ENCODE measurements at places on chromosomes 5 and 9. TPM values are rescaled to one million over a fixed set of nuclear protein-coding genes. Genes with fewer than 3 reads are reported as not detected.
A peak's percentile ranks its signal among the peaks of the same experiment; 100 is the strongest.

The PDE8B gene
- 0.36 TPM for total RNA-seq

GRCh38 chr5:91307048-91307447 lies 76.1 kb downstream of the ARRDC3 start:
- peaks cover 15% of the 10 kb centered on the region for H3K4me1 ChIP-seq
- H3K27ac ChIP-seq, result no peak overlapping the region
- H3K36me3 ChIP-seq, result no peaks in the 10 kb centered on the region
- H3K4me3 ChIP-seq, result no peak overlapping the region

- no peaks in the 10 kb centered on the region for H3K36me3 ChIP-seq
- H3K4me3 ChIP-seq, result no peak overlapping the region
- H3K27ac ChIP-seq, result no peak overlapping the region
- peaks cover 43% of the 10 kb centered on the region for H3K4me1 ChIP-seq
- DNase-seq, result no peak
Observed at GRCh38 chr9:110123341-110124095, 84.4 kb downstream of the C9orf152 start.

DNA sequence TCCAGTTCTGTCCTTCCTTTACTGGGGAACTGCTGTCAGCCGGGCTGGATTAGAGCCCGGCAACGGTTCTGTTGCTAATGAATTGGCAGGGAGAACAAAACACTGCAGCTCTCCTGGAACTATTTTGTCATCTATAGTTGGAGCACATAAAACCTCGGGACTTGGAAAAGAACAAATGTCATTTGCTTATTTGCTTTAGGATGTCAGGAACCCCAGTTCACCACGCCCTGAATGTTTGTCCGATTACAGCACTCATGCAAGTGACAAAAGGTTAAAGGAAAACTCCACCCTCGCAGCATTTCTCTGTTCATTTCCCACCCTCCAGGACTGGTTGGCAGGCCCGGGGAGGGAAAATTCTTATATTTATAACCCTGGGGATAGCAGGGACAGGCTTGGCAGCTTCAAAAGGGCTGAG lies 66.4 kb upstream of the PLPP1 start:
- peak overlapping the region; percentile 80 for H3K4me3 ChIP-seq
- H3K27me3 ChIP-seq, result no peaks in the 10 kb centered on the region
- no peaks in the 10 kb centered on the region for H3K36me3 ChIP-seq
- DNase-seq, result no peak
- no peak overlapping the region for H3K27ac ChIP-seq
- peaks cover 33% of the 10 kb centered on the region for H3K4me1 ChIP-seq

- H3K4me3 ChIP-seq, result no peak overlapping the region
- no peak for DNase-seq
- peak overlapping the region; percentile 26 for H3K27ac ChIP-seq
- peaks cover 58% of the 10 kb centered on the region for H3K4me1 ChIP-seq
- peaks cover 7% of the 10 kb centered on the region for H3K36me3 ChIP-seq
- no peaks in the 10 kb centered on the region for H3K27me3 ChIP-seq
Observed at GRCh38 chr9:91182429-91183225, 179.1 kb downstream of the AUH start.

All from activated T-cell treated with anti-CD3 and anti-CD28 coated beads, Interleukin-2, amount 50 U/mL, for 72 hours (primary cell).